ENCODE measurements at places on chromosomes 16 and 17.

GRCh38 chr16:49959552-49960277, 65.3 kb upstream of the CNEP1R1 start:
- no peak for DNase-seq

GRCh38 chr17:40150276-40150675, 9.9 kb downstream of the CASC3 start:
- DNase-seq, result no peak

GRCh38 chr17:36152639-36153120, 23.8 kb downstream of the TBC1D3B start:
- DNase-seq, result no peak

DNA sequence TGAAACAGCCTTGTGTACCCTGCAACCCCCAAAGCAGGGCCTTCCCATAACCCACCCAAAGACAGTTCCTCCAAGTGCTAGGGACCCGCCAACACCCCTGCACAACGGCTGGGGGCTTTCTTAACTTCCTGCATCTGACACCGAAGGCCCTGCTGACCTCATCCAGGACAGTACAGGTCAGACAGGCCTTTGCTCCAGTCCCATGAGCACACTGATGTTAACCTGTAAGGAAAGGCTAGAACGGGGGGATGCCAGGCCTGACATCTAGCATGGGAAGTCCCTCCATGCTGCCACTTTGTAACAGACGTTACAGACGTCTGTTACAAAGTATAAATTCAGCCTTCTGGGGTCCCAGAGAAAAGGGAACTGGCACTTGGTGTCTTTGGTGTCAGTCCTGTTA, 369.1 kb downstream of the CPPED1 start:
- no peak for DNase-seq

GRCh38 chr17:64424324-64424849, 24.5 kb upstream of the MILR1 start:
- no peak for DNase-seq

- peak; percentile 18 for DNase-seq
Measured at GRCh38 chr17:63434951-63435571, 11.0 kb downstream of the CYB561 start.
